ENCODE measurements at places on chromosomes 1 and 21. TPM values are rescaled to one million over a fixed set of nuclear protein-coding genes. Genes with fewer than 3 reads are reported as not detected.

DNA sequence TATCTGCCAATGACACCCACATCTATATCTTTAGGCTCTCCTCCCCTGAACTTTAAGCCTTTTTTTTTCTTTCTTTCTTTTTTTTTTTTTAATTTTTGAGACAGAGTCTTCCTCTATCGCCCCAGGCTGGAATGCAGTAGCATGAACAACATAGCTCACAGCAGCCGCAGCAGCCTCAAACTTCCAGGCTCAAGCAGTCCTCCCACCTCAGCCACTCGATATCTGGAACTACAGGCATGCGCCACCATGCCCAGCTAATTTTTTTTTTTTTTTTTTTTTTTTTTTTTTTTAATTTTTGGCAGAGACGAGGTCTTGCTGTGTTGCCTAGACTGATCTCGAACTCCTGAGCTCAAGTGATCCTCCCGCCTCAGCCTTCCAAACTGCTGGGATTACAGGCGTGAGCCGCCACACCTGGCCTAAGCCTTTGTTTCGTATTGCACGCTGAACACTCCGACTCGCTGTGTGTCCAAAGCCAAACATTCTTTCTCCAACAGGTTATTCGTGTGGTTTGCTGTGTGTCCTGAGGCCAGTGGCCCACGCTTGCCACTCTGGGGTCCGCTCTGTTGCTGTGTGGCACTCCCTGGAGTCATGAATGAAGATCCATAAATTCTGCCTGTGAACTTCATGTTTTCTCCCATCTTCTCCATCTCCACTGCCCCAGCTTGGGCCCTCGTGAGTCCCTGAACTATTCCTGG is 119.4 kb downstream of the CAMTA1 start:
- no peak for DNase-seq

DNA sequence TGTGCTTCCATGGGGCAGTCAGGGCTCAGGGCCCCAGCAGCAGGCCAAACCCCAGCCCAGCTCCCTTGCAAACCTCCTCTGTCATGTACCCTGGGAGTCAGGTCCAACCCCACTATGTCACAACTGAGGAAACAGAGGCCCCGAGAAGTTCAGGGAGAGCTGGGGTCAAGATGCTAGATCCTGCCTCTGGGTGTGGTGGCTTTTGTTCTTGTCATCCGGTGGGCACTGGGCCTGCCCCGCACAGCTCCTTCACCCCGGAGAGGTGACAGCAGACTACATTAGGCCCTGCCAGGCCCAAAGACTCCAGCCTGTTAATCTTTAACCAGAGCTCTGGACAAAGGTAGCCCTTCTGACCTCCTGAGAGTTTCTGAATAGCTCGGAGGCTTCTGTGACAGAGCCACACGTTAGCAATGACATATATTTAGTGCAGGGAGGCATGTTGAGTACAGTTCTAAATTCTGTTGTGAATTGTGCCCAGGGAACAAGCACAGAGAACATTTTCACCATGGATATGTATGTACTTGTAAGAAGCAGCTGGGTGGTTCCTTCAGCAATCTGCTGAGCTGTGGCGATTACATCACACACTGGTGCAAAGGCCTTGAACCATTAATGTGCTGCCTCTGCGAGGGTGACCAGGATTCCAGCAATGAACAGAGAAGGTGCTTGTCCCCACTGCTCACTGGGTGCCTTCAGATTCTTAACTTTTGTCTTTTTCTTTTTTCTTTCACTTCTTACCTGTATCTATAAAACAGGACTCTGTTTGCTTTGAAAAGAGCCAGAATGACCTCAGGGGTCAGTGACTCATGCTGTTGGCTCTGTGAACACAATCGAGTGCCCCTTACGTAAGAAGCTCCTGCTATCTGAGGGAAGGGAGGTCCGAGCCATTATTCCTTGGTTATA is 102.8 kb downstream of the RHOU start:
- DNase-seq = no peak

Gene LCE1F
- total RNA-seq = not detected

DNA sequence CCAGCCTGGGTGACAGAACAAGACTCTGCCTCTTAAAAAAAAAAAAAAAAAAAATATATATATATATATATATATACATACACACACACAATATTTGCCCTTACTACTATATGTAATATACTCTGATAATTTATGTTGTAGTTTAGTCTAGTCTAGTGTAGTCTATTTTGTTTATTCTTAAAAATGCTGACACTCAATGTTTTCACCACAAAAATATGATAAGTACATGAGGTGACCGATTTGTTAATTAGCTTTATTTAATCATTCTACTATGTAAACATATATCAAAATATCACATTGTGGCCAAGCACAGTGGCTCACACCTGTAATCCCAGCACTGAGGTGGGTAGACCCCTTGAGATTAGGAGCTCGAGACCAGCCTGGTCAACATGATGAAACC is 19.8 kb upstream of the ZNF362 start:
- DNase-seq = no peak

GRCh38 chr1:53071167-53071865 is 9.3 kb downstream of the PODN start:
- DNase-seq = no peak

GRCh38 chr1:42038261-42038660 is 114.9 kb upstream of the GUCA2B start:
- DNase-seq = no peak

GRCh38 chr1:103002005-103002404 is 106.3 kb downstream of the COL11A1 start:
- DNase-seq = no peak

Gene BTBD19
- 10.1 TPM for total RNA-seq

Gene DCST1
- not detected for total RNA-seq

DNA sequence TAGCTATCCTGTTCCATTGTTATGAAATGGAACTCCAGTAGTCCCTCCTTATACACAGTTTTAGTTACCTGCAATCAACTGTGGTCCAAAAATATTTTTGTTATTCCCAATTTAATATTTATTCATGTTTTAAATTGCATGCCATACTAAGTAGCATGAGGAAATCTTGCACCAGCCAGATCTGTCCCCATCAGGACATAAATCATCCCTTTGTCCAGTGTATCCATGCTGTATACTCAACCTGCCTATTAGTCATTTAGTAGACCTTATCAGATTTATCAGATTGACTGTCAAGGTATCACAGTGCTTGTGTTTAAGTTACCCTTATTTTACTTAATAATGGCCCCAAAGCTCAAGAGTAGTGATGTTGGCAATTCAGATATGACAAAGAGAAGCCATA is 207.9 kb upstream of the DMRTA2 start:
- no peak for DNase-seq

DNA sequence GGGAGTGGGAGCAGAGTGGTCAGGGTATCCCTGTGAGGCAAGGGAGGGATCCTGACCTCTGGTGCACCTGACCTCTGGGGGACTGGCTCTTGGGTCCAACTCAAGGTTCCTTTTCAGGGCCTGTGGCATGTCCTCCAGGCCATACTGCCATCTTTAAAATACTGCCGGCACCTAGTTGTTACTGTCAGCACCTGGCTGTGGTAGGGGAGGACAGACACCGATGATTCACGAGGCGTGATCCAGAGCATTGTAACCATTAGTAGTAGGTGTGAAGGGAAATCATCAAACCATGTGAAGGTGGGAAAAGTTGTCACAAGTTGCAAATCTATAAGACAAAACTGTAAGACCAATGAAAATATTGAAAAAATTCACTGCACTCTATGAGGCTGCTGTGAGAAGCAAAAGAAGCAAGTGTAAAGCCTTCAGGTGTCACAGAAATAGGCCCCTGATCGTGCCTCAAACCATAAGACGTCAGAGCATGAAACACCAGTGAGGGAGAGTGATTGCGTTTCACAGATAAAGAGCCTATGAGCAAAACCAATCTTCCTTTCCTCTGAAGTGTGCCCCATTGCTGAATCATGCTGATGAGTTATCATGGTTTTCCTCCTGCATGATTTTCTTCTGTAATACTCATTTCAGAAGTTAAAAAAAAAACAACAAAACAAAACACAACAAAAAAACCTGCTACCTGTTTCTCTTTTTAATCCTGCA is 55.3 kb downstream of the CDC7 start:
- DNase-seq = peak; percentile 71

GRCh38 chr1:8425781-8426161 is 107.9 kb downstream of the SLC45A1 start:
- no peak for DNase-seq
